Activated CD8-positive, alpha-beta memory T cell treated with anti-CD3 and anti-CD28 coated beads for 1 hour (primary cell): ENCODE measurements at places on chromosomes 5 and 9.

GRCh38 chr5:83751201-83751600 lies 30.5 kb upstream of the HAPLN1 start:
- no peak for DNase-seq

- no peak for DNase-seq
These were observed 159.6 kb upstream of the TBCA start for GRCh38 chr5:77935506-77936364.

GRCh38 chr5:88770276-88771257 lies 112.4 kb downstream of the MEF2C start:
- DNase-seq: no peak

DNA sequence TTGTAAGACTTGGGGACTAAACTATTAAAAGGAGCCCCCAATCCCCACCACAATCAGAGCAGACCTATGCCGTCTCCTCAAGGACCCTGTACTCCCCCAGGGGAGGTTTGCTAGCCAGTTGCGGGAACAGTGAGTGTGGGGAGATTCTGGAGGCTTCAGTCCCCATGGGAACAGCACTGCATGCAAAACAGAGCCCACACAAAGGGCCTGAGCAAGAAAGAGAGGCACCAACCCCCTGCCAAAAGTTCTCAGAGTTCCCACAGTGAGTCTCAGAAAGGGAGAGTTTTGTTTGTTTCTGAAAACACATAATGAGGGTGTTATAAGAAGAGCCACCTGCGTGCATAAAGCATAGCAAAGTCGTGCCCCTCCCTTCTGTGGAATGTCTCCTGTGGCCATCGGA lies 56.6 kb downstream of the CFAP90 start:
- DNase-seq: no peak

DNA sequence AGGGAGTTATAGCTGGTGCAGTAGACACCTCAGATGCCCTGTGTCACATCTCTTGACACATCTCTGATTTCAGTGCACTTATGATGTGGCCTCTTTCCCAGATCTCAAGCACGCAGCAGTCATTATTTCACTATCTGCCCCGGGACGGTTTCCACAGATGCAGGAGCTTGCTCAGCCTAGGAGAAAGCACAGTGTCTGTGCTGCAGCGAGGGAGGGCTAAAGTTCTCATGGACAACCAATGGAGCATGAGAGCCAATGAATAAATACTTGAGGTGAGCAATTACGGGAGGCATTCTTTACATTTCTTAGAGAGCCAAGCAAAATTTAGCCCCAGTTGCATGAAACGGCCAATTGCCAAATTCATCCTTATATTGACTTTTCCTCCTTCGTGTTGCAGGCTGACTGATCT lies 7.4 kb upstream of the MOB3B start:
- DNase-seq: no peak

DNA sequence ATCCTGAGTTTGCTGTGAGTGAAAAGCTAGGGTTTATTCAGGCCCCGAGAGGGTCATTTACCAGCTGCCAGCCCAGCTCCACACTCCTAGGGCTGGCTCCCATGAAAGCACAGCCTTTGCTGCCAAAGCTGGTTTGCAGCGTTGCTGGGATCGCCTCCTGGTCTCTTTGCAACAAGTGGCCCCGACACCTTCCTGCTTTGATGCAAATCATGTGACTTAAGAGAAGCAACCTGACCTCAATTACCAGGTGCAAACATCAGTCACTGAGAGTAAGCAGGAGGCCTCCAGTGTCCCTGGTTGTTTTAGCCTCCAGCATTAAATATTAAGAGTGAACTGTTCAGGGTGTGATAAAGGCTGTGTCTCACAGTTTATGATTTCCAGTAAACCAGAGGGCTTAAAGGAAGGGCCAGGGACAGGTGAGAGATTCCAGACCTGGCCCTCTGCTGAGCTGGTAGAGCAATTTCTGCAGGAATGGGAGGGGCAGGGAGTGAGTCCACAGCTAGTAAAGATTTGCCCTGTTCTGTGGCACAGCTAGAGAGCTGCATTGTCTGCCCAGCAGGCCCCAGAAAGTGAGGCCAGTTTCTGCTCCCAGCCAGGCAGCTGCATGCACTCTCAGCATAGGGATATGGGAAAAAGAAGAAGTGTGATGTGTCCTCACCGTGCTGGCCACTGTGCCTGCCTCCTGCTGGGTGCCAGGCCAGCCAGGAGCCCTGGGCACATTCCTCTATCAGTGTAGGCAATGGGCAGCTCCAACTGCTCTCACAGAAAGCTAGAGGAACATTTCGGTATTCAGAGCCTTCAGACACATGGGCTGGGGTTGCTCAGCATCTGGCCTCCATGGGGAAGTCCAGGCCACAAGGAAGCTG lies 58.0 kb downstream of the SLC22A5 start:
- peak; percentile 28 for DNase-seq

GRCh38 chr5:79236970-79237739 lies 1.2 kb downstream of the JMY start:
- no peak for DNase-seq

DNA sequence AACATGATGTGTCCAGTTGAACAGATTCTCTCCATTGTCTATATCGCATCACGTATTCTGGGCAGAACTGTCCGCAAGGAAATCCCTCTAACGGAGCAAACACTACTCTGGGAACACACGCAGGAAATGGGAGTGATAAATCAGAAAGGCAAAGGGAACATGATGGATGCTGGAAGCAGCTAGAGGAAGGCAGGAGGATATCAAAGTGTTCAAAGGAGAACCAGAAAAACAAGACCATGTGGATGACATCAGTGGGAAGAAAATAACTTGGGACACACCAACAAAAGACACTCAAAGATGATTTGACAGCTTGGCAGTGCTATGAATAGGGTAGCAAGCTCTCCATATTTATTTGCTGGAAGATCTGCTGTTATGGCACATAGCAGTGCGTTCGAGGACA lies 142.9 kb downstream of the PLK2 start:
- DNase-seq: no peak

DNA sequence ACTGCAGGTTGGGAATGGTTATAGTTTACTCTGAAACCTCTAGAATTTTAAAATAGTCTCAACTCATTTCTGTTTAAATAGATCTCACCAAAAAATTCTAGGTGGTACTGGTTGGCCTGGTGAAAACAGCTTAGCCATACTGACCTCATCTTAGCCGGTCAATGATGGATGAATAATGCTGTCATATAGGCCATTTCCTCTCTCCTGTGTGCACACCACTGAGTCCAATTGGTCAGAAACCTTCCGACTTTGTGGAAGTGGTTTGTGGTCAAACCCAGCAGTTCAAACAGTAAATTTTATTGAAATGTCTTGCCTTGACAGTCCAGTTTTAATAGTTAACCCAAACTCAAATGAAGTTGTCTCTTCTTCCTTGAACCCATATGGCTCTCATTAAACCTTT lies 98.6 kb downstream of the GIN1 start:
- DNase-seq: no peak

- DNase-seq: no peak
These were observed 33.8 kb upstream of the LECT2 start for GRCh38 chr5:135988546-135988945.

GRCh38 chr9:72232778-72233177 lies 83.5 kb downstream of the GDA start:
- no peak for DNase-seq

- no peak for DNase-seq
These were observed 31.0 kb downstream of the TNFAIP8 start for GRCh38 chr5:119386596-119387344.

DNA sequence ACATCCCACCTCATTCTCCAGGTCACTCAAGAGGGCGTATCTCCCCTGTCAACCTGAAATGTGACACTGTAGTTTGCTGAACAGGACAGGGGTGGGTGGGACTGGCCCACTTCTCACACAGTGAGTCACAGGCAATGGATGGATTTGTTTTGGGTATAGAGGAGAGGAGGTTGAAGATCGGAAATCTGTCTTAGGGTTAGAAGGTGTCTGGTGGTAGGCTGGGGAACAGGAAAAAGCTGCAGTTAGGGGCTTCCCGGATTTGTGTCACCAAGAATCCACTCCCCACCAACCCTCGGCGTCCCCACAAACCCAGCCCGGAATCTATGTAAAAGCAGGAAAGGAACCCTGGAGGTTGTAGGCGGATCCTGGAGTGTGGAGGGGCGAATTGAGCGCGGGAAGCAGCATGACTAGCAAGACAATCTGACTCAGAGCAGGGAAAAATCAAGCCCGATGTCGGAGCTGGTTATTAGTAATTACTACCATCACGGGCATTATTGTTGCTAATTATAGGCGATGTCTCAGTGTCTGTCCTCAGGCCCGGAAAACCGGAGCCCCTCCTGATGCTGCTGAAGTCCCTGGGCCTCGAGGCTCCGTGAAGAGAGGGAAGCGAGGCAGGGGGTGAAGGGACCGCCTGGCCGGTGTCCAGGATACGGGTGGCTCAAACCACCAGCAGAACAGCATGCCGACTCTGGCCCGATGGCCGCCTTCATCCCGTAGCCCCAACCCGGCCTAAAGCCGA lies 1.7 kb upstream of the IRX1 start:
- no peak for DNase-seq

DNA sequence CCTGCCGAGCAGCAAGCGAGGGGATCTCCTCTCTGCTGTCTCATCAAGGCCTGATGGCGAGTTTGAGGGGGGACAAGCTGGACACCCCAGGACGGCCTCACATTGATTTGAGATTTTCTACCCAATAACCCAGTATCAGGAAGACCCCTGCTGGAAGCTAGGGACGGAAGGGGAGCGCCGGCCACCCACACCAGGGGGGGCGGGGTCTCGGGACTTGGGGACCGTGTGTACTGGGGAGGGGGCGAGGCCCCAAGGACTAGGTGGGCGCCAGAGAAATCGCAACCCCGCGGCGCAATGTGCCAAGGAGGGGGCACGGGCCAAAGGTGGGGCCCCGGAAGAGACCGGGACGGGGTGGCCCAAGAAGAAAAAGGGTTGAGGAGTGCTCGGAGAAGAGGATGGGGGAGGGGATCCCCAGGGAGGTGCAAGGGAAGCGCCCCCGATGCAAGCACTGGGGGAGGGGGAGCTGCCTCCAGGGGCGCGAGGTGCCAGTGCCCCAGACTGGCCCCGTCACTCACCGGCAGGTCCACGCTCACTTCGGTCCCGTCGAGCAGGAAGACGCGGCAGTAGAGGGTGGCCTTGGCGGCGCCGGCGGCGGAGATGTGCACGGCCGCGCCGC lies 1.1 kb downstream of the EPB41L4B start:
- DNase-seq: no peak
